ENCODE measurements at places on chromosomes 3 and 15. TPM values are rescaled to one million over a fixed set of nuclear protein-coding genes. Genes with fewer than 3 reads are reported as not detected.

GRCh38 chr3:74415731-74416130 is 198.7 kb downstream of the CNTN3 start:
- no peak for DNase-seq

- DNase-seq, result no peak
These were observed 236.8 kb upstream of the TBC1D5 start for GRCh38 chr3:17979252-17979651.

GRCh38 chr3:10437272-10437994 is 68.0 kb downstream of the ATP2B2 start:
- DNase-seq, result no peak

- DNase-seq, result no peak
These were observed 11.6 kb downstream of the ATOSA start for GRCh38 chr15:52667597-52667996.

DNA sequence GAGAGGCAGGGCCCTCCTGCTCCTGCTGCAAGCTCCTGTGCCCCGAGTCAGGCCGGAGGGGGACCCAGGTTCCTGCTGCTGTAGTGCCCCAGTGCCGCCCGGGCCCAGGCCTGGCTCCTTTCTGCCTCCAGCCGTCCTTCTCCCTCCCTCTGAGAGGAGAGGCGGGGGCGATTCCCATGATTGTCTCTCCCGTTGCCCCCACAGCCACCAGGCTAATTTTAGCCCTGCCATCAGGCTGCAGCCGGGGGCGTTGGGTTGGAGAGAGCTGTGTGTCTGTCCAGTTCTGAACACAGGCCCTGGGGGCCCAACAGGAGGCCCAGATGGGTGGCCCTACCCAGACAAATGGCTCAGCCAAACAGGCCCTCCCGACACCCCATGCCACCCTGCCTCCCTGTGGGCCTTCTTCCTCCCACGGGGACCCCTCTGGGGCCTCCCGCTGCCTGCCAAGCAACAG is 214.8 kb downstream of the TBC1D2B start:
- peak; percentile 75 for DNase-seq

DNA sequence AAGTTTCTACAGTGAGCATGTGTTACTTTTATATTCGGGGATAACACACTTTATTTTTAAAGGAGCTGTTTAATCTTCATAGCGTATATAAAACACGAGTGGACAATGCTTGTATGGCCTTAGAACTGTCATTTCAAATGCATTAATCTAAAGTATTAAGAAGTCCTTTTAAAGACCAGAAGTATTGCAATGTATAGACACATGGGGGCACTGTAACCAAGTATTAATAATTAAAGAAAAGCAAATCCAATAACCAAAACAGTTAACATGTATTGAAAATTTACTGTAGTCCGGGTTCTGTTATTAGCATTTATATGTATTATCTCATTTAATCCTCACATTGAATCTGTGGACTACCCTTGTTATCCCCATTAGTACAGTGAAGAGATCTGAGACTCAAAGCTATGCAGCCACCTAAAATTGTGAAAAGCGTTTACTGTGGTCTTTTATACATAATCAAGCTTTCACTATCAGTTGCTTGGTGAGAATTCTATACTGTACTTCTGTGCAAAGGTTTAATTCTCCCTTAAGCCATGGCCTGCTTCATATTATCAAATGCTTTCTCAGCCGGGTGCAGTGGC is 10.1 kb downstream of the ARL14 start:
- DNase-seq, result no peak

- peak; percentile 10 for DNase-seq
These were observed 26.1 kb downstream of the MGLL start for GRCh38 chr3:127796045-127796830.

The GATM gene
- 40.0 TPM for total RNA-seq

DNA sequence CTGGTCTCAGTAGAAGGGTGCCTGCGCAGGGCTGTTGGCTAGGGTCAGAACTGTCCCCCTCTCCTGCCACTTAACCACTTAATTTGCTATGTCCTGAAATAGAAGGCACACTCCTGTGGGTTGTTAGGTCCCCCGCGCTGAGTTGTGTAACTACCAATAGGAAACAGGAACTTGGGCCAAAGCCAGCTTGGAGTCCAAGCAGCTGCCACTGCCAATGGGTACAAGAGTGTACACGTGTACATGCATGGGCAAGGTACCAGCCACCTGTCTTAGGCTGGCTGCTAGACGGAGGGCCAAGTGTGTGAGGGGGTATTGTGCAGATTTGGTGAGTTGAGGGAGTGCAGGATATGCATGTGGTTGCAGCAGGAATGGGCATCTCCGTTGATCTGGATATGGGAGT is 29.7 kb upstream of the POLG start:
- DNase-seq, result no peak

The GNB4 gene
- total RNA-seq, result 14.7 TPM

DNA sequence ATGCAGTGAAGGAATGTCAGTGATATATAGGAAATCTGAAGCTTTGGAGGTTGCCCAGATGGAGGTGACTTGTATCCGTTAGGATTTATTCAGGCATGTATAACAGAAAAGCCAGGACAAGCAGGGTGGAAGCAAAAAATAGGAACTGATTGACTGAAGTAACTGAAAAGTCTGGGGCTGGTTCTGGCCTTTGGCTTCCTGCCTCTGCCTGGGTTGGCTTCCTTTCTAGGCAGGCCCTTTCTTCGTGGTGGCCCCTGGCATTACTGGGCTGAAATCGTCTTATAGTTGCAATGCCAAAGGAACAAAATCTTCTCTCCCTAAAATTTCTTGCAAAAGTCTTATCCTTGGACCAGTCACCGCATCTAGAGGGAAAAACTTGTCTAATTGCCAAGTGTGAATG is 386.1 kb downstream of the PTPRG start:
- no peak for DNase-seq

The ADIPOQ gene
- total RNA-seq, result 1.5 TPM

DNA sequence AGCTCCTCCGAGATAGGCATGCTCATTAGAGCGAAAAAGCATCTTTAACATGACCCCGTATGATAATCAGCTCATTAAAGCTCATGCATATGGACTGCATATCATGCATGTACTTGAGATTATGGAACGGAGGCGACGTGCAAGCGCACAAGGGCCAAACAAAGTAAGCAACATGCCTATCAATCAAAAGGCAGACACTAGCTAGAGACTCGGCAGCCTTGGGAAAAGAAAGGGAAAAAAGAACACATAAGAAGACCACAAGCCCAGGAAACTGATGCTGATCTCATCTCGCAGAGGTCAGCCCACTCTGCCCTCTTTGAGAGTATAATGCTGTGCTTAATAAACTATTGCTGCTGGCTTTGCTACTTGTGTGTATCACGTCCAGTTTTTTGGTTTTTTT is 2.6 kb upstream of the ACOX2 start:
- DNase-seq, result no peak

The BTLA gene
- 0.35 TPM for total RNA-seq

The RFX7 gene
- total RNA-seq, result 10.1 TPM

DNA sequence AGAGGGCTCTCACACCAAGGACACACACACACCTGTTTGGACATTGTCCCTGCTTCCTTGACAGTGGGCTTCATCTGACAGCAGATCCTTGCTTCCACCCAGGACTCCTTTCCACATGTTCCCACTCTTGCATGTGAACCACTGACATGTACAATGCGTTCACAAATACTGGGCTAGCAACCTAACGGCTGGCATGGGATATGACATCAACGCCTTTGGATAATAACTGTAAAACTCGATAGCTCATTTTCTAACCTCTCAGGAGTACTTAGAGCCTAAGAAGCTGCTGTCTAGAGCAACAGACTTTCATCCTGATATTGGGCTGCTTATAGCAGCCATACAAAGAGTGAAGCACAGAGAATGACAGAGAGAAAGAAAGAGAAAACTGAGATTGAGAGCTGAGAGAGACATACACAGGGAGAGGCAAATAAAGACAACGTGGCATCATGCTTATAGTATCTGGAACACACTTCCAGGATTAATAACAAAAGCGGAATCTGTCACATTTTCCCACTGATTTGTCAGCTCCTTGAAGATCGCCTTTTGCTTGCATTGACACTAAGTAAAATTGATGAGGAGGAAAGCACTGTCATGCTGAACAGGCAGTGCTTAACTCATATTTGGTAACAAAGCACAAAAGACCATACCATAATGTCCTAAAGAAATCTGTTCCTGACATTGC is 1.7 kb downstream of the GUCA1C start:
- no peak for DNase-seq

The TLR9 gene
- 0.16 TPM for total RNA-seq

DNA sequence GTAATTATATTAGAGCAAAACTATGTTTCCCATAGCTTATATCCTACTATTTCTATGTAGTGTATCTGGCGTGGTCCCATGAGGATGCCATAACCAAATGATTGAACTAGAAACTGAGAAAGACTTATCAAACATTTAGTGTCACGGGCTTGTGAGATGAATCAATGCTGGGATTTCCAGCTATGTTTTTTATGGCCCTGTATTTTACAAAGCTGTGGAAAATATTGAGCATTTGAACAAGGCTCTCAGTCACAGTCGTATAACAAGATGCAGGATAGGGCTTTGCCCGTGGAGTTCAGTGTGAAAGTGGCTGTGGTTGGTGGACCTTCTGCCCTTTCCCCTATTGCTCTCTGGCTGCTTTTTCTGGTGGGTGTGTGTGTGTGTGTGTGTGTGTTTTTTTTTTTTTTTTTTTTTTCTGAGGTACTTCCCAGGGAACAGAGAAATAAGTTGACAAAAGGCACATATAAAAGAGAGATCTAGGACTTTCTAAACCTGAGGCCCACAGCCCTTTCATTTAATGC is 60.7 kb downstream of the CACNA1D start:
- DNase-seq, result no peak

The PP2D1 gene
- not detected for total RNA-seq

GRCh38 chr3:185503521-185503920 is 4.7 kb upstream of the TMEM41A start:
- DNase-seq, result no peak

DNA sequence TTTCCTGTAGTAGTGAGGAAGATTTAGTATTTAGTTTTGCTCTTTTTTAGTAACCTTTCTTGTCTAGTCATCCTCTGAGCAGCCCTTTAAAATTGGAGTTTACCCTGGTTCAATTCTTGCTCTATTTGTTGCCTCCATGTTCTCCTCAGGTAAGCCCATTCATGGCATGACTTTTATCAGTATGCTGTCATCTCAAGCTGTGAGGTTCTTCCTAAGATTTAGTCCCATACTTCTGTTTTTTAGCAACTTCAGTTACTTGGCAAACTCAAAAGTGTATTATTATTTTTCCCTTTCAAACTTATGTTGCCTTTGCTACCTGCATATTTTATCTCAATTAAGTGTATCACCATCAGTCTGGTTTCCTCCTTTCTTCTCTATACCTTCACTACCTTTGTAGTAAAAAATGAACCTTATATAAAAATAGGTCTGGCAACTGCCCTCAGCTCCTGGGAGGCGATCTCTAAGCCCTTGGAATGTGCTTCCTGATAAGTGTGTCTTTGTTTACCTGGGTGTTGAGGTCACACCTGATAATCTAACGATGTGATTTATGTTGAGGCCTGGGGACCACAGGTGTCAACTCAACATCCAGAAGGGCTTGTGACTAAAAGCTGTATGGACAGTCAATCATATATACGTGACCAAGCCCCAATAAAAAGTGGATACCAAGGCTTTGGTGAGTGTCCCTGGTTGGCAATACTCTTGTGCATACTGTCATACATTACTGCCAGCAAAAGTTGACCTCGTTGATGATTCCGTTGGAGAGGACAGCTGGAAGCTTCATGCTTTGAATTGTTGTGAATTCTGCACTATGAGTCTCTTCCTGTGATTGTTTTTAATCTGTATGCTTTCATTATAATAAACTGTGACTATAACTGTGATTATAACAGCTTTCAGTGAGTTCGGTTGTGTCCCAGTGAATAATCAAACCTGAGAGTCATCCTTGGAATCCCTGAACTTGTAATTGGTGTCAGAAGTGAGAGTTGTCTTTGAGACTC is 3.9 kb downstream of the NSUN3 start:
- DNase-seq, result no peak

The ZBTB20 gene
- total RNA-seq, result 84.2 TPM

DNA sequence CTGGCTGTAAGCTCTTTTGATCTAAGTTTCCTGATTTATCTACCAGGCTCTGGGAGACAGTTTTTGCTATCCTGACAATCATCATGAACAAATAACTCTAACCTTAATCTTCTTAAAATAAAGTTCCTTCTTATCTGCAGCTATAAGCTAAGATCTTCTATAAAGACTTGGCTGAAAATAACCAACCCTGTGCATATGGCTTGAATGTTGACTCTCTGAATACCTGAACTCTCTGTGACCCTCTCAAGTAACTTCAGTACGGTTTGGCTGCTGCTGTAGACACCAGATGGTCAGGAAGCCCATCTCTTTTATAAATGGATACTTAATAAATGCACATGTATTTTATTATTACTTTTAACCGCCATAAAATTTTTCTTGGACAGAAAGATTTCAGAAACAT is 412.4 kb upstream of the CBLB start:
- DNase-seq, result no peak

The ARGFX gene
- total RNA-seq, result not detected

The OIP5 gene
- total RNA-seq, result not detected

DNA sequence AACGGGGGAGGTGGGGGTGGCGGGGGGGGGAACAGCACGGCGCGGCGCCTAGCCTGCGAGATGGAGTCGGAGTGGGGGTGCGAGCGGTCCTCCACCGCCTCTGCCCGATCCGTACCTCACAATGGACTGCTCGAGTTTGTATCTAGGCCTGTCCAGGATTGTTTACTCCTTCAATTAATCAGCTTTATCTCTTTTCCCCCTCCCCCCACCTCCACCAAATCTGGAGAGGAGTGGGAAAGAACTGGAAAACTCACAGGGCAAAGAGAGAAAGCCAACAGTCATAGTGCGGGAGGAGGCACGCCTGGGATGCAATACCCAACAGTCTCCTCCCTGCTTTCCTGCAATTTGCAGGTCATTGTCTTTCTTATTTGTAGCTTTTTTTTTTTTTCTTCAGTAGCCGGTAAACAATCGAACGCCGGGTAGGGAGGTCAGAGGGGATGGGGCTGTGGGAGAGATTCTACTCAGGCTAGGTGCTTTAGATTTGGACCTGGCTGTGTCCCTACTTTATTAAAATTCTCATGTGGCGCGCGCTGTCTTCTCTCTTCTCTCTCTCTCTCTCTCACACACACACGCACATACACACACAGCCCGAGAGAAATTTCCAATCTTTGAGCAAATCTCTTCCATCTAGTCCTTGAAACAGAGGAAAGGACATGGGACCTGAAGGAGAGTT is 6.9 kb upstream of the MEIS2 start:
- no peak for DNase-seq

The NRG4 gene
- total RNA-seq, result not detected

- DNase-seq, result no peak
These were observed 40.6 kb upstream of the KCNH8 start for GRCh38 chr3:19107719-19108118.

DNA sequence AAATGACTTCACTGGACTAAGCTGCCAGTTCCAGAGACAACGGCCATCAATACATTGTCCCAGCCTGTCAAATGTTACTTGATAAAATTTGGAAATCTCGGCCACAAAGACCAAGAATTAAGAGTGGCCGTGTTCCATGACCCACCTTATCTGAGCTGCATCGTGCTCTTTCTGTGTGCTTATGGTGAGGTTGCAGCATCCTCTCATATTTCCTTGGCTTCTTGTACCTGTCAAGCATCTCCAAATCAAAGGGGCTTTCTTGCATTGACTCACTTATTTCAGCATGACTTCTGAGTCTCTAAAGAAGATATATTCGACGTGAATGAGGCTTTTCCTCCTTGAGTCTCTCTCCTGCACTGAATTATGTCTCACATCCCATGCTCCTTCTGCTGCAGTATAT is 421.7 kb downstream of the MCTP2 start:
- no peak for DNase-seq

The DAPK2 gene
- total RNA-seq, result 31.8 TPM

Measured in cardiac septum (tissue), 1 donor.